ENCODE measurements at places on chromosomes 16 and 17.

DNA sequence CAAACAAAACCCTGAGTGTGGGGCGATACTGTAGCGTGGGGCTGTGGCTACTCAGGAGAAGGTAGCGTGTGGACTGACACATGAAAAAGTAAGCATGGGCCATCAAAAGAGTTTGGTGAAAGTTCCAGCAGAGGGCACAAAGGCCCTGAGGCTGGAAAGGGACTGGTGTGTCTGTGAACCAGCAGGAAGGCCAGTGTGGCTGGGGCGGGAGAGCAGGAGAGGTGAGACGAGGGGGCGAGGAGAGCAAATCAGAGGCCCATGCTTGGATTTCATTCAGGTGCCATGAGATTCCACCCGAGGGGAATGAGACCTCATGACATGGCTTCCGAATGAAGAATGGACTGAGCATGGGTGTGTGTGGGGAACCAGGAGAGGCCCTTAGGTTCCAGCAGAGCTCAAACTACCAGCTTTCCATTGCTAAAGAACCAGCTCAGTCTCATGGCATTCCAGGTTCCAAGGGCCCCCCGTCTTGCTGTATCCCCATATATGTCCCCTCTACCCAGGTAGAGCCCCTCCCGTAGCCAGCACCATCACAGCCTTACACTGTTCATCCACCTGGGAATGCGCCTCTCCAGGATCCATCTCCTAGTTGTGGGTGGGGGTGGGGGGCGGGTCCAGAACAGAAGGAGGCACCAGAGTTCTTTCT lies 31.1 kb downstream of the TRPV2 start:
- DNase-seq: no peak

GRCh38 chr16:19860166-19861041 lies 24.2 kb downstream of the GPRC5B start:
- no peak for DNase-seq

- DNase-seq: no peak
Observed at GRCh38 chr16:12257926-12258561, 281.5 kb downstream of the SNX29 start.

DNA sequence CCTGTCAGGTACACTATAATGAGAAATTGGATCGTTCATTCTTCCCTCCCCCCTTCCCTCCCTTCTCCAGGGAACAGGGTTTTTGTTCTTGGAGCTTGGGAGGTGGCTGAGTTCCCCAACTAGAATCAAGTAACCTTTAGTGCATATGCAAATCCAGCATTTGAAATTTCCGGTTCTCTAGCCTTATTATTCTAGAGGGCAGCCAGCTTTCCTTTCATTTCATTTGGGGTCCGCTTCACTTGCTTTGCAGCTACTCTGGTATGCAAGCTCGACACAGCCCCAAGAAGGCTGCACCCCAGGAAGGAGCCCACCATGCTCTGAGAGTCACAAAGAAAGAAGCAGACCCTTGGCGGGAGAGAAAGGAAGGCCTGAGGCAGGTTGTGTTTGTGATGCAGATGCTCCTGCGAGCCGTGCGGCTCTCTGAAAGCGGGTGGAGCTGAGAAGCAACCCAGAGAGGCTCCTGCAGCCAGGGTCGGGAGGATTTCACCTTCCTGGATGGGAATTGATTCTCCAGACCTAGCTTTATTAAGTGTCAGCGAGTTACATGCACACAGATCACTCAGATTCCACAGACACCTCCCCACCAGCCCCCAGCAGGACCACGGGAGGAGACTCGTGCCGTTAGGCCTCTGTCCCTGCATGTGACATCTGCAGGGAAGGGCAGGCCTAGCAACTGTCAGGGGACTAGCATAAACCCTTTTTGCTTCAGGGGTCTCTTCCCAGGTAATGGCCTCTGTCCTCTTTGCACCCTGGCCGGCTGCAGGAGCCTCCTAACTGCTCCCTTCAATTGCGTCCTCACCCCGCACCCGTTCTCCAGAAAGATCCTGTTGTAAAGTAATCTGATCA lies 34.5 kb downstream of the PMM2 start:
- DNase-seq: no peak

DNA sequence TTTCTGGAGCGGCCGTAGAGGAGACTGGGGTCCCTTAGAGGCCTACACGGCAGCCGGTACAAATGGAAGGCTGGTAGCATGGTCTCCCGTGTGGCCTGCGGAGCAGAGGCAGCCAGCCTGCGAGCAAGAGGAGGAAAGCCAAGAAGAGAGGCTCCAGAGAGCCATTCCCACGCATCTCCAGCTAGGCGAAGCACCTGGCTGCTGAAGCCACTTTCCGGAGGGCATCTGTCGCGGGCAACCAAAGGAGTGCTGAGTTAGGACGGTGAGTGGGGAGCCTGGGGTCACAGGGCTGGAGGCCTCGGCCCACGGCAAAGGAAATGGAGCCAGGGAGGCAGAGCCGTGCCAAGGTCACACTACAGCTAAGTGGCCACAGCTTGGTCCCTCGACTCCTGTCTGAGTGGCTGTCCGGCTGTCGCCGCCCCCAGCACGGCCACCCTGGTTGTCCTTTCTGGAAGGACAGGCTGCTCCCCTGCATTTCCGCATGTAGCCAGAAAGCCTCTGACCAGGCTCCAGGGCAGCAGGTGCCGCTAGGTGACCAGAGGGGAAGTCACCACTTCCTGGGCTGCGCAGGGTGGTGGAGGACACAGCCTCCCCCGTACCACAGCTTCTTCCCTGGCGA lies 33.7 kb downstream of the ENGASE start:
- no peak for DNase-seq

GRCh38 chr16:75701361-75701760 lies at the start of gene DUXB:
DUXB (minus strand) TSS chr16:75701461; CDS start chr16:75701418, 43 bp downstream.
- DNase-seq: no peak

DNA sequence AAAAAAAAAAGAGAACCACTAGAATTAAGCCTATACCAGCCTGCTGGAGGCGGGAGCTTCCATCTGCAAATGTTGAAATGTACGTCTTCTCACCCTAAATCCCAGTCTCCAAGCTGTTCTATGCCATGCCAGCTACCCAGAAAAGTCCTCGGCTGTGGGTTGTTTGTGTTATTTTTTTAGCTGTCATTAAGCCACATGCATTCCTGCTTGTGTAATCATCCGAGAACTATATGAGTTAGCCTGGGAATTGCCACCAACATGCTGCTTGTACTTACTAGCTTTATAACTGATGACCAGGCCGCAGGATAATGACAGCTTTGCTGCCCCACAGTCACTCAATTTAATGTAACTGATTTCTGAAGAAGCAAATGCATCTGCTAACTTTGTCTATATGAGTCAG lies 313.9 kb upstream of the SALL1 start:
- DNase-seq: no peak

GRCh38 chr17:59845595-59846393 lies 46.9 kb downstream of the TUBD1 start:
- no peak for DNase-seq

- peak; percentile 88 for DNase-seq
Observed at GRCh38 chr17:44899074-44899782, at the start of gene EFTUD2. EFTUD2 (minus strand) TSS chr17:44899445; CDS start chr17:44894521, 4,924 bp downstream.

DNA sequence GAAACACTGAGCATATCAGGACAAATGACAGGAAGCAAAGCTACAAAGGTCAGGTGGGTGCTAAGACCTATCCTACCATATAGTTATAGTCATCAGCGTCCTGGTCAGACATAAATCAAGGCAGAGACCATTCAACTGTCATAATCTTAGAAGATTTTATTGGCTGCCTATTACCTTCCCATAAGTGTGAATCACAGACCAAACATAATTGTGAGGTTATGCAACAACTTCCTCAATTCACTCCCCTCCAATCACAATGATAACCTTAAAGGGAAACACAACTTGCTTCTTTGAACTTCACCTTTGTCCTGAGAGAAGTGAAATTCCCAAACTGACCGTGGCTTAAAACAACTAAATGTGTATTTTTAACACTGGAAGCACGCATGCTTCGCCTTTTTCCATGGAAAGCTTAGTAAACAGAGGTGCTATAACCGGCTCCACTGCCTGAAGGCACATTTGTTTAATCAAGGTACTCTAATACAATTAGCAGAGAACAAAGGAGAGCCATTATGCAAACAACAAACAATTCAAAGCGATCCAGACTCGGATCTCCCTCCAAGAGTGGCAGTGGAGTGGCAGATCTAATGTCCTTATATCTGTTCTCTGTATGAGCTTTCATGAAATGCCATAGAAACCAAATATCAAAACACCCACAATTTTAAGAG lies 84.9 kb downstream of the TMEM114 start:
- no peak for DNase-seq

DNA sequence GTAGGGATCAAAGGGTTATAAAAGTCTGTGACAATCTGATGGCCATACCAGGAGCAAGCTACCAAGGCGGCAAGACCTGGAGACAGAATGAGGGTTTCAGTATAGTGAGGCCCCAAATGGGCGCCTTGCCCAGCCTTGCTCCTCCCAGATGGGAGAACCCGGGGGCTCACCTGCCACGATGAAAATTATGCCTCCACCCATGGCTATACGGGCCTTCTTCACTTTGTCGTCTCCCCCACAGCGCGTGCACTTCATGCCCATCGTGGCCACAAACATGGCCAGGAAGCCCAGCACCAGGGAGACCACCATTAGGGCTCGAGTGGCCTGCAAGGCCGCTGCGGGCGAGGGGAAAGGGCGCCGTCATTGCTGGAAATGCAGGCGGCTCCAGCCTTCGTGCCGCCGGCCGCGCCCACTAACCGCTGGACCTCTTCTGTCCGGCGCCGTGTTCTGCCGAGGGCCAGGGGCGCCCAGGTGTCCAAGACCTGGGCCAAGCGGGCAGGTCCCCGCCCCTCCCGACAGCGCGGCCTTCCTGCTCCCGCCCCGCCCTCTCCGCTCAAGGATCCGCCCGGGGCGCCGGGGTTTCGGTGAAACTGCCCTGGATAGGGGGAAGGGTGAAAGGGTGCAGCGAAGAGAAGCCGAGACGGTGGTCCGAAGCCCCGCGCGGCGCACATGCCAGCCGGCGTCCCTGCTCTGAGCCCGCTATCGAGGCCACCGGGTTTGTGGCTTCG lies 1.5 kb downstream of the CLDN7 start:
- DNase-seq: no peak

GRCh38 chr17:34146440-34147043 lies 108.5 kb upstream of the CCL2 start:
- no peak for DNase-seq

- peak; percentile 92 for DNase-seq
Observed at GRCh38 chr17:35587074-35587961, at the start of gene AP2B1. AP2B1 (plus strand) TSS chr17:35587322; CDS start chr17:35594031, 6,709 bp downstream.

DNA sequence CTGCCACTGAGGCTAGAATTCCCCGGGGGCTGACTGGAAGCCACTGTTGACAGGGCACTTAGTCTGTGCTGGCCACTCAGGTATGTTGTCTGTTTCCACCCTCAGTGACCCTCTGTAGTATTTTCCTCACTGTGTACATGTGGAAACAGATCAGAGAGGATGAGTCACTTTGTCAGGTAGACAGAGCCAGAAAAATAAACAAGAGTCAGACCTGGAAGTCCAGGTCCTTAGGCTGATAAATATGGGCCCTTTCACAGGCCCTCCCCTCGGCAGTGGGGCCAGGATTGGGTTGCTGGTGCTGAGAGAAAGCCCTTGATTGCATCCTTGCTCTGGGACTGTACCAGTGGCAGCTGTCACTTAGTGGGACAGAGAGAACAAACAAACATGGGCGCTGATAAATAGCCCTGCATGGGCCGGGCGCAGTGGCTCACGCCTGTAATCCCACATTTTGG lies 21.3 kb downstream of the PGS1 start:
- DNase-seq: no peak

DNA sequence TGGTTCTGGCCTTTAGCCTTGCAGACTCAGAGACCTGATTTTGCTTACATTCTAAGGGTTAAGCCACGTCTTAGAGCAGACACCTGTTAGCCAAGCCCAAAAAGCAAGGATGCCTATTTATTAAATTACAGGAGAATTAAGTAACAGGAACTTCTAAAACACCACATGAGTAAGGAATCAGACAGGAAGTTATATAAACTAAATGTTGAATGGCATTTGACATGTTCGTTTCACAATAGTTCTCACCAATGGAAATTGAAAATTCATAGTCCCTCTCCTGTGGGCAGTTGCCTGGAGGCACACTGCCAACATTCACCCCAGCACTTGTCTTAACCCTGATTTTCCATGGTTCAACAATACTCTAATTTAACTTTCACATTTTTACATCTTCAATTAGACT lies 9.0 kb downstream of the KRTAP9-7 start:
- no peak for DNase-seq

DNA sequence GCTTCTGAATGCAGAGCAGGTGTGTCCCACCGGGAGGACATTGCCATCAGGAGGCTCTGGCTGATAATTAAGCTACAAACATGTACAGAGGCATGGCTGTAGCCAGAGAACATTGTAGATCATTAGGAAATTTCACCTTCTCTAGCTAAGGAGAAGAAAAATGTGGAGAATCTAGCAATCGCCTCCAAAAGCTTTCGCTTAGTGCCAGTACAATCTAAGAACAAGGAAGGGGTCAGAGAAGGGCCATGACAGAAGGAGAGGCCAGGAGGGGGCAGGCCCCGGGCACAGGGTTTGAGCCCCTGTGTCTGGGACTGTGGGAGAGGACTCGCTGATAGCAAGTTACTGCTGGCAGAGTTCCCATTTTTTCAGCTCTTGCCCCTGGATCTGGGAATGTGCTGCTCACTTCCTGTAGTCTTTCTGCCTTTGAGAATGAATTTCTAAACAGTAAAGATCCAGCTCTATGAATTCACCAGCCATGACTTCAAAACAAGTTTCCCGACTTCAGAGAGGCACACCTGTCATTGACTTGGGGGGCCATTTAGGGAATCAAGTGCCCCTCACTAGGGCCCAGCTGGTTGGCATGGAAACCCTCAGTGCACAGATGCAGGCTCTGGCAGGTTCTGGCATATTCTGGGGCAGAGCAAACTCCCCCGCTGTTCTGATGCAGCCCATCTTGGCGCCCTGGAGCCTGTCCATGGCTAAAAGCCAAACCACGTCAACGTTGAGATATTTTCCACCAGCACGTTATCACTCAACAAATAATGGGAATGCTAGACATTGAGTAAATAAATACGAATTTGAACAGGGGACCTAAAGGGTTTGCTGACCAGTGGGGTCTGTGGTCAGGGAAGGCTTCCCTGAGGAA lies 59.5 kb upstream of the CACNG4 start:
- DNase-seq: no peak

DNA sequence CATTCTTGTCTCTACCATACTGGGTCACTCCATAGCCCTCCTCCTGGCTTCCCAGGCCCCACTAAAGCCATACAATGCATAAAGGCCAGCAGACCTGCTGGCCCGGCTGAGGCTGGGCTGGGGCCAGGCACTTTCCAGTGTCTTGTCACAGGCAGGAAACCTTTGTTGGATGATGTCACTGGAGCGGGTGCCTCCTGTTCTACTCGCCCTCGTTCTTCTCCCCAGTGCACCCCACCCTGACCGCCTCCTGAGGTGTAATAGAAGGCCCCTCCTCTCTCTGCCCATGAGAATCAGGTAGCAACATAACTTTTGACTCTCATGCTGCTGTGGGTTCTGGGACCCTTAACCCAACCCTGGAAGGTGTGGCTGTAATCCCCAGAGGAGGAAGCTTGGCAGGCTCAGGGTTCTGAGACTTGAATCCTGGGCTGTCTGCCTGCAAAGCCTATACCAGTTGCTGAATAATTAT lies 54.2 kb upstream of the IL34 start:
- no peak for DNase-seq

DNA sequence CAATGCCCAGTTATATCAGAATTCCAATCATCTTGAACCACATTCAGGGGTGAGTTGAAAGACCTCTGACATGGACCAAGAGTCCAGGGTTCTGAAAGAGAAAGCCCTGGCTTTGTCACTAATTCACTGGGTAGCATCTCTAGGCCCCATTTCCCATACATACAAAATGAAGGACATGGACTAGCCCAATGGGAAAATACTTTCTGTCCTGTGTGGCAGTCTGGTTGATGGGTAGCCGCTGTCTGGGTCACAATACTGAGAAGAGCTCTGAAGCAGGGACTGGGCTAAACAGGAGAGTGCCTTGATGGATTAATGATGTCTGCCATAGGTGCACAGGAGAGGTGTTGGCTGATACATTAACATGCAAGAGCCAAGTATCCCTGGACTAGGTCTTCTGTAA lies 214.3 kb downstream of the RAB11FIP4 start:
- no peak for DNase-seq
